ENCODE measurements at places on chromosomes 11 and 22.

- no peak for DNase-seq
Measured at GRCh38 chr11:110901441-110901840, 189.2 kb upstream of the ARHGAP20 start.

DNA sequence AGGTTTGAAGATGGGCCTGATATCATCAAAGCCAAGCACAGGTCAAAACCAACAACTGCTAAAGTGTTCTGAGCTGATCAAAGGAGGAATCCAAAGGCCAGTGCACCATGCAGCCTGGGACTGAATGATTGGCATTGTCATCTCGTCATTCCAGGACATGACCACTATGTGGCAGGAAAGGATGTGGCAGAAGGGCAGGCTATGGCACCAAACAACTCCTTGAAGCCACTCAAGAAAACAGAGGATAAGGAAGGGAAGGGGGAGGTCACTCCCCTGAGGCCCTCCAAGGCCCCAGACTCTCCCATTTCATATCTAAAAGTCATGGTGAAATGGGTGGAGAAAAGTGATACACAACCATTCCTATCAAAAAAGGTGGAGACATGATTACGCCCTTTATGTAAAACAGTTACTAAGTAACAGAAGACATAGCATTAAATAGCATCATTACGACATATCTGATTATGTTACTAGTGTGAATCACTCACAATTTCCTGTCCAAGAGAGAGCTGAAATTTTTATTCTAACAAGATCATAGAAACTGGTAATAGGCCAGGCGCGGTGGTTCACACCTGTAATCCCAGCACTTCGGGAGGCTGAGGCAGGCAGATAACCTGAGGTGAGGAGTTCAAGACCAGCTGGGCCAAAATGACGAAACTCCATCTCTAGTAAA, 49.3 kb downstream of the AHNAK start:
- no peak for DNase-seq

DNA sequence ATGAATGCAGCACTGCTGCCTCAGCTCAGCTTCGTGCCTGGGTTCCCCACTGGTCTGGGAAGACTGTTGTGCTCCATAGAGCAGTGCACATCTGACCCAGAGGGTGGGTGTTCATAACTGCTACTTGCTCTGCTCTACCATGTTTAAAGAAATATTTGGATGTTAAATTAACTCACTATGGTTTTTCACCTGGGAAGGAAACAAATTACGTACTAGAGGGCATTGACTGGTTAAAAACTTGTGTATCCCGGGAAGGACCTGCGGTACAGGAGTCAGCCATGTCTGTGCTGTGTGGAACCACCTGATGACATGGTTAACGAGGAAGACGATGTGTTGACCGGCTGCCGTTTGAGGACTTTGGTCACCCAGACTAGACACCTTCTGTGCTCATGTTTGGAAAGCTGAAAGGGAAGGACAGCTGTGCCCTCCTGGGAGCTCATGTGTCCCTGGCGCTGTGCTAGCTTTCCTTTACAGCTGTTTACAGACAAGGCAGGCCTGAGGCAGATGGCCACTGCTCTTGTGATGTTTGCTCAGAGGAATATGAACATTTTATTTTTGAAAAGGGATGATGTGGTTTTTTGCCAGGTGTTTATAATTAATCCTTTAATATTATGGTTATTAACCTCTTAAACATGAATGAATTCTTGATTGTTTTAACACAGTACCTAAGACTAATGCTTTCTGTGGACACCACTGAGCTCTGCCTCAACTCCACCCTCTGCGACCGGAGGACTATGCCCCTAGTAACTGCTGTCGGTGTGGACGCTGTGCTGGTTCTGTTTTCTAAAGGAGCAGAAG, 14.3 kb upstream of the AIFM3 start:
- DNase-seq: no peak

DNA sequence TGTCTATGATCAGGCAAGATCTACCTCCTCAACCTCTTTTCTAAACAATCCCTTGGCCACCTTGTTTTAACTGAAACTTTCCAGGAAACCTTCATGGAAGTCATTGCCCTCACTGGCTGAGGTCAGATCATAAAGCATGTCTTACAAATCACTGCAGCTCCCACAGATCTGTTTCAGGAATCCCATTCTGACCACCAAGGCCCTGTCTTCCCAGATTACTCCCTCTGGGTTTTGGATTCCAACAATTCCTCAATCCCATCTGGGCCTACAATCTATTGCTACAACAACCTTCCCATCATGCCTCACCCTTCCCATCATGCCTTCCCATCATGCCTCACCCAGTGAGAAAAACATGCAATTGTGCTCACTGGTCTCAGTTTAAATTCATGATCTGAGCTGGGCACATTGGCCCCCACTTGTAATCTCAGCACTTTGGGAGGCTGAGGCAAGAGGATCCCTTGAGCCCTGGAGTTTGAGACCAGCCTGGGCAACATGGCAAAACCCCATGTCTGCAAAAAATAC, 15.9 kb downstream of the ADAMTS15 start:
- no peak for DNase-seq

DNA sequence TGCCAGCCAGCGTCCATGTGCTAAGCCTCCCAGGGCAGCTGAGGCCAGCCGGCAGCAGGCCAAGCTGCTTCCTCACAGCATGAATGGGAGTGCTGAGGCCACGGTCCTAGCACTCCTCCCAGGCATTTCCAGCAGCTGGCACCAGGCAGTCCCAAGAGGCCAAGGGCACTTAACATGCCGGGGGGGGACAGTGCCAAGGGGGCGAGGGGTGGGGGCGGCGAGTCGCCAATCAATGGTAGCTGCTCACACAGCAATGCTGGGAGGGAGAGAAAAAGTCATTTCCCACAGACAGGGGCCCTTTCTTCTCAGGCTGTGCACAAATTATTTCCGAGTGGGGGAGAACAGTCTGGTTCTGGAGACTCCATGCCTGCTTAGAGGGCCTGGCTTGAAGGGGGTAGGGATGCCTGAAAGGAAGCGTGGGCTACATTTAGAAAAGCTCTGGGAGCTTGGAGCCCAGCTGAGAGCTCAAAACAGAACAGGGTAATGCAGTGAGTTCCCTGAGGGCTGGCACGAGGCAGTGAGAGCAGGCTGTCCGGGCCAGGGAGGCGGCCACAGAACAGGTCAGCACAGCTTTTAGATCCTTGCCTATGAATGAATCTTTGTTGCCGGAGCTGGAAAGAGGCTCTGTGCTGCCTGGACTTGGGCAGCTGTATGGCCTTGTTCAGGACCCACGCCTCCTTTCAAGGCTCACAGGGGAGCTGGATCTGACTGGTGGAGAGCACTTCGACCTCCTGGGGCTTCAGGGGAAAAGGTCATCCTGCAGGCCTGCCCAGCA, 14.4 kb upstream of the TBC1D10A start:
- no peak for DNase-seq

DNA sequence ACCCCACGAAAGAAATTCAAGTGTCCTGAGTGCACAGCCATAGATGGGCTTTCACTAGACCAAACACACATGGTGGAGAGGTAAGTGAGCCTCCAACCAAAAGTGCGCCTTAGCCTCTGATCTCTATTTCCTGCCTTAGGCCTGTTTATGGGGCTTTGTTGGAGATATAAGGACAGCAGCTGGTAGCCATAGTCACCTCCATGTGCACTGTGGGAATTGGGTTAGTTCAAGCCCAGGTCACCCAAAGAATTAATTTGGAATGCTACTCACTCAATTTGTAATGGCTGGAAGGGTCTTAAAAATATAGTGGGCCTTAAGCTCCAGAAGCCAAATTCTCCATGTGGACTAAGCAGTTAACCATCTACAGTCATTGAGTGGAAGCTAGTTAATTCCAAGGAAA, 73.6 kb downstream of the ALX4 start:
- DNase-seq: no peak

- no peak for DNase-seq
Measured at GRCh38 chr11:70524096-70524922, 126.0 kb downstream of the CTTN start.

GRCh38 chr22:30893434-30894370, 74.9 kb downstream of the MORC2 start:
- DNase-seq: no peak

DNA sequence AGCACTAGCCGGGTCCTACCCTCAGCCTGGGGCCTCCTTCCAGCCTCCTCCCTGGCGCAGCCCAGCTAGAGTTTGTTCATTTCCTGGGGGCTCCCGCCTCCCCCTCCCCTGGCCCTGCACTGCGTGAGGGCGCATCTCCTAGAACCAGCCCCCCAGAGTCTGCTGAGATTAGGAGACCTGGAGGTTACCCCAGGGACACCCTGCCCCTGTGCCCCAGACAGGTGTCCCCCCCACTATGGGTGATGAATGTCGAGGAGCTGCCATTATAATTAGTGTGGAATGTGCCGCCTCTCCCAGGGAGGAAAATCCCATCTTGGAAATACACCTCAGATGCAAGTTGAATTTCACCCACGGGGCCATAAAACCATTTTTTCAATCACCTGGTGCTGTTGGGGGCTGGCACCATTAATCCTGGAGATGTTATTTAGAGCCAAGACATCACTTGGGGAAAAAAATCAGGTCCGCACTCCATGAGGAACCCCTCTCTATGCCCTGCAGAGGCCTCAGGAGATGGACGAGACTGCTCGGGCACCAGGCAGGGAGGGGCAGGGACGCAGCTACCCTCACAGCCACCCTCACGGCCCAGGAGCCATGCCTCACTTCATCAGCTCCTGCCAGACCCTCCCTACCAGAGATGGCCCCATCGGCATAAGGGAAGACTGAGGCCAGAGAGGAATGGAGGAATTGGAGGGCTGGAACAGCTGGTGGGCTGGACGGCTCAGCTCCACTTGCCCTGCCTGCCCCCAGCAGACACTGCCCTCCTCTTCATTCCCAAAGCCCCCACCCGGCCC, 197.5 kb downstream of the IGLL1 start:
- no peak for DNase-seq

GRCh38 chr11:64659417-64660144, 63.4 kb downstream of the NRXN2 start:
- no peak for DNase-seq

- no peak for DNase-seq
Measured at GRCh38 chr11:47212938-47213337, 1.8 kb upstream of the DDB2 start.

DNA sequence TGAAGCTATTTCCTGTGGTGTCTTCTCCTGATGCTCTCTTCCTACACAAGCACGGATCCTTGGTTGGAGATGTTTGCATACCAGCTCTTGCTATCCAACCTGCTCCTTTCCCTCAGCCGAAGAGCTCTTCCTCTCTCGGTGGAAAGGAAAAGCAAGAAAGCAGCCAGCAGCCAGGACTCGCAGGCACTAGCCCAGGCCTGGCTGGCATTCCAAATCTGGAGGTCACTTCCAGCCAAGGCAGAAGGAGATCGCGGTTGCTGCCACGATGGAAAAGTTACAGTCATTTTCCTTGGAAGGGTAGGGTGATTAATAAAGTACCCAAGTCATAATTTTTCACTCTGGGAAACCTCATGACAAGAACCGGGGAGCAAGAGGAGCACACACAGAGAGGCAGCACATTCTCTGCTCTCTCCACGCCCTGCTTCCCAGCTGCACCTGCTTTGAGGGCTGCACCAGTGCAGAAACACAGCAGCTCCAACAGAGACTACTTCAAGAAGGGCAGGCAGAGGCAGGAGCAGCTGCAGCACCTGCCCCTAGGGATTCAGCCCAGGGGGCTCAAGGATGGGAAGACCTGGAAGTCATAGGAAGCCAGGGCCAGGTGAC, 399.3 kb downstream of the CADM1 start:
- no peak for DNase-seq

DNA sequence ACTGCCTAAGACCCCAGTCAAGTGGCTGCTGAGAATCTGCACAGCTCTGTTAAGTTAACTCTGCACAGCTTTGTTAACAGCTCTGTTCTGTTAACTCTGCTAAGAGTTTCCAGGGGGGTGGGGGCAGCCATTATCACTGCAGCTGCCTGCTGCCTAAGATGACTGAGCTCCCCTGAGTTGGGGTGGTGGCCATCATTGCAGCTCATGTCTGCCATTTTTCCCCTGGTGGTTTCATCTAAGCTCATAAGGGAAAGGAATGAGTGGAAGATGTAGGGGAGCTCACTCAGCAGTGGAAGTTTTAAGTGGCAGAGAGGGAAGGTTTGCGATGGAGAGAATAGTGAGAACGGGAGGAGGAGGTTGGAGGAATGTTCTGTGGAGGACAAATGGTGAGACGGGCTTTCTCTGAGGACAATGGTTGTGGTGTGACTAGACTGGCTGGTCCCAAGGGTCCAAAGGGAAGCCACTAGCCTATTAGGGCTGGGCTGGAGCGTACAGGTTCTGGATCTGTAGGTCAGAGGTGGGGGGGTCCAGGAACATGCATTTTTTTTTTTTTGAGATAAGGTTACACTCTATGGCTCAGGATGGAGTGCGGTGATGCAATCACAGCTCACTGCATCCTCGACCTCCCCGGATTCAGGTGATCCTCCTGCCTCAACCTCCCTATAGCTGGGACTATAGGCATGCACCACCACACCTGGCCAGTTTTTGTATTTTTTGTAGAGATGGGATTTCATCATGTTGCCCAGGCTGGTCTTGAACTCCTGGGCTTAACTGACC, 13.5 kb upstream of the PLET1 start:
- DNase-seq: no peak

DNA sequence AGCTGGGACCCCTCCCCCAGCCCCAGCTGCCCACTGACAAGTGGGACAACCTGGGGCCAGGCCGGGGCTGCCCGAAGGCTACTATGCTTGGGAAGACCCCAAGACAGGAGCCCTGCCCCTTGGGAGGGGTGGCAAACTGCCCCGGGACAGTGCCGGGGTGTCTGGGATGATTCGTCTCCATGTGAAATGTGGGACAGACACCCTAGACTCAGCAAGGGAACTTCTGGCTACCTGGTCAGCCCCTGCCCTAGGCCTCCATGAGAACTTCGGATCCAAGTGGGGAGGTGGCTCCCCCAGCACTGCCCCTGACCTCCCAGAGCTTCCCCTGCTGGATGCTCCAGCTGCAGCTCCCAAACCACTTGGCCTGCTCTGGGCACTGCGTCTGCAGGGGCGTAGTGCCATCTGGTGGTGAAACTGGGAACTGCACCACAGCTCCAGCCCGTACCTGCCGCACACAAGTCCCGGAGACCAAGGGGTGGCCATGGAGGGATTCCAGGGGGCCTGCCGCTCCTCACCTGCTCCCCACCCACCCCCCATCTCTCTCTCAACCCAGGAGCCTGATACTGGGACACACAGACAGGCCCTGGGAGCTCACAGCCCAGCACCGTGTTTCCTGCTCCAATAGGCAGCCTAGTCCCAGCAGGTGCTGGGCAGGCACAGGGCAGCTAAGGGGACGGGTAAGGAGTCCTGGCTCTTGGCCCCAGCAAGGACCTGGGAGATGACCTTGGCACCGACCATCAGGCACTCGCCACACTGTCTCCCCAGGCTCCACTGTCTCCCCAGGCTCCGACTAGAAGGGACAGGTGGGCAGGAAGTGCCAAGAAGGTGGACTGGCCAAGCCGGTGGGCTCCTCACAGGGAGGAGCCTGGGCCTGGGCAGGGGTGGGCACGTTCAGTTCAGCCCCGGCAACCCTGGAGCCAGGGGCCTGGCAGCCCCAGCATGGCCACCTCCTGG, 194.1 kb downstream of the IGLL1 start:
- peak; percentile 49 for DNase-seq
